ENCODE measurements at places on chromosomes 7 and 10.

DNA sequence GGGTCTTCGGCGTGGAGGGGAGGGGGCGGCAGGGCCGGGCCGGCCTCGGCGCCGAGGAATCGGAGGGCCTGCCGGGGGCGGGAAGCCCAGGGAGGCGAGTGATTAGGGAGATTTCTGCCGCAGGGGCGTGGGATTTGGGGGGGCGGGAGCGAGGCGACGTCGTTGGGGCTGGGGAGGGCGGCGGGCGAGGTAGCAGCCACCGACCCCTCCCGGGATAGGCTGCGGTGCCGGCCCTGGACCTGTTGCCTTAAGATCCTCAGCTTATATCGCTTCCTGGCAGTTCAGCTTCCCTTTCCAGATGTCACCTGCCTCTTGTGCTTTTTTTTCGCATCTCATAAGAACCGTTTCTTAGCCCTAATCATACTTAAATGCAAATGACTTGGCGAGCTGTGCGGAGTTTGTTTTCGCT, 655 bp downstream of the LMTK2 start:
- DNase-seq: peak; percentile 7

- peak; percentile 17 for DNase-seq
Measured at GRCh38 chr10:132248455-132249225, 59.1 kb downstream of the STK32C start.

DNA sequence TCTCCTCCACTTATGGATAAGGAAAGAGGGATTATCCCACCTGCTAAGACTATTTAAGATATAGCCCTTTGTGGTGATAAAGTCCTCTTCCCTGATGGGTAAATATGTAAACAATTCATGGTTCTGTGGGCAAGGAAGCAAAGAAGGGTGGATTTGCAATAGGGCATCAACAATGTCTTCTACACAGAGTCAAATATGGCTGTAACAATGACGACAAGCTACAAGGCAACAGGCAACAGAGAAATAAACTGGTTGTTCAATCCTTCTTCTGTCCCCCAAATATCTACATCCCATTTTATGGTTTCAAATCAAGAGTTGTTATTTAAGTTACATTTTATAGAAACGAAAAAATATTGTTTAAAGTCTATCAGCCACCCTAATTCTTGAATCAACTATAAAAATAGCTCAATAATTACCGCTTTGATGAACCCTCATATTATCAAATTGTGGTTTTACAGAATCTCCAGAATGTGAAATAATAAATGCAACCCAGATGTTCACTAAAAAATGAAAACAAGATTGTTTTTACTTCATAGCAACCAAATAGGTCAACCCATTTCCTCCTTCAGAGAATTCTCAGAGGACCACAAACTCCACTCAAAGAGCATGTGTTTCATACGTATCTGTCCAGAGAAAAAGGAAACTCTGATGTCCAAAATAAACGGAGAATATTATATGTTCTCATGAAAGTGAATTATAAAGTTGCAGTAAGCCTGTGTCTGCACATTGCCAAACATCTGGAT, 13.8 kb downstream of the CYTH3 start:
- no peak for DNase-seq

GRCh38 chr7:116384936-116385635, 114.5 kb upstream of the CAV2 start:
- DNase-seq: no peak

GRCh38 chr10:47336387-47337134, 11.6 kb upstream of the RBP3 start:
- no peak for DNase-seq

DNA sequence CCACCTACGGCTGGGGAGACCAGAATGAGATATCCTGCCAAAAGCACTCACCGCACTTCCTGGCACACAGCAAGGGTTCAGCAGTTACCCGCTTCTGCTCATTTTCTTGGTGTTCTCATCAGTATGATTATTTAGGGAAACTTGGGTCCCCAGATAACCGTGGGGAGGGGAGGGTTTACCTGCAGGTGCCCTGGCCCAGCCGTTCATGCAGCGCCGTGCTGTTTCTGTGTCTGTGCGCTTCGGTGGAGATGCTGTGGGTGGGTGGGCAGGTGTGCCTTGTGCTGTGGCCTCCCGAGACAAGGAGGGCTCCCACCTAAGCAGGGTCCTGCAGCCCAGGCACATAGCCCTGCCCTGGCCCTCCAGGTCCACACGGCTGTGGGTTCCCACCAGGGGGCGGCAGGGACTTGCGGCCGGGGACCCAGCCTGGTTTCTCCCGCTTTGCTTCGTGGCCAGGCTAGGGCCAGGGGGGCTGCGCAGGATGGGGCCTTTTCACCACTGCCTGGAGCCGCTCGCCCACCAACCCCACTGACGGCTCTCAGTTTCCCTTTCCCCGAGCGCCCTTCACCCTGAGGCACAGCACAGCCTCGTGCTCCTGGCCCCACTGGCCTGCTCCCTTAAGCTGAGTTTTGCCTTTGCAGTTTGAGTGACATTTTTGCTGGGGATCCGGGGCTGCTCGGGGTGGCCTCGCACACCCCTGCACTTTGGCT, 78.5 kb downstream of the LHPP start:
- DNase-seq: no peak

DNA sequence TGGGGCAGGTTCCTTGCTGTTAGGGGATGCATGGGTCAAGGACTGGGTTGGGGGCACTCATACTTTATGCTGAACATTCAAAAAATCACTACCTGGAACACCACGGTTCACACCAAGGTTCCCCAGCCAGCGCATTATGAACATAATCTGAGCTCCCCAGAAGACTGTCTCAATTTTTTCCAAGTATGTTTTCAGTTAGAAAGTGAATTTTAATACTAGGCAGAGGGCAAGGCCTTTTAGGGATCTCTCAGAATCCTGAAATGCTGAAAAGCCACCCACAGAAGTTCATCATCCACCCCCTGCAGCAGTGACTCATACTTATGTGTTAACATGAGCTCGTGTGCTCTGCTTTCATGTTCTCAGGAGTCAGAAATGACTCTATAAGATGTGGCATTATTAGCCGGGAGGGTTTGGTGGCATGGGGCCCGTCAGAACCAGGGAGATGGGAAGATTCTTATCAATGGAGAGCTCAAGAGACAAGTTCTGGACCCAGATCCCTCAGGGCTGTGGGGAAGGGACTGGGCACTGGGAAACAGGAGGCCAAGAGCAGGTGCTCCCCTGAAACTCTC, 185.2 kb upstream of the ITGB1 start:
- no peak for DNase-seq

DNA sequence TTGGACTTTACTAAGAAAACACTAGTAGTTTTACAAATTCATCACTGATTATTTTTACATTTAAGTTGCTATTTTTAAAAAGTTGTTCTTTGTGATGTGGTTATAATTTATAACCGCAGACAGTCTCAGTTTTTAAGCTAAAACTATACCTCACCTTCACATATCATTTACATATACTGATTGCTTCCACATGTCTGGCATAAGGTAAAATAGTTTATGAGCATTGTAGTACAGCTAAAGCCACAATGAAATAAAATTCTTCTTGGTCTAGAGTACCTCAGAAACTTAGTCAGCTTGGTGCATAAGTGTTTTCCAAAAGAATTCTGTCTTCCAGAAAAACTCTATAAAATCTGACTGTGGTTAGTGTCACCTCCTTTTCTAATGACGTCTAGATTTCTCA, 13.0 kb downstream of the SEMA3A start:
- no peak for DNase-seq

DNA sequence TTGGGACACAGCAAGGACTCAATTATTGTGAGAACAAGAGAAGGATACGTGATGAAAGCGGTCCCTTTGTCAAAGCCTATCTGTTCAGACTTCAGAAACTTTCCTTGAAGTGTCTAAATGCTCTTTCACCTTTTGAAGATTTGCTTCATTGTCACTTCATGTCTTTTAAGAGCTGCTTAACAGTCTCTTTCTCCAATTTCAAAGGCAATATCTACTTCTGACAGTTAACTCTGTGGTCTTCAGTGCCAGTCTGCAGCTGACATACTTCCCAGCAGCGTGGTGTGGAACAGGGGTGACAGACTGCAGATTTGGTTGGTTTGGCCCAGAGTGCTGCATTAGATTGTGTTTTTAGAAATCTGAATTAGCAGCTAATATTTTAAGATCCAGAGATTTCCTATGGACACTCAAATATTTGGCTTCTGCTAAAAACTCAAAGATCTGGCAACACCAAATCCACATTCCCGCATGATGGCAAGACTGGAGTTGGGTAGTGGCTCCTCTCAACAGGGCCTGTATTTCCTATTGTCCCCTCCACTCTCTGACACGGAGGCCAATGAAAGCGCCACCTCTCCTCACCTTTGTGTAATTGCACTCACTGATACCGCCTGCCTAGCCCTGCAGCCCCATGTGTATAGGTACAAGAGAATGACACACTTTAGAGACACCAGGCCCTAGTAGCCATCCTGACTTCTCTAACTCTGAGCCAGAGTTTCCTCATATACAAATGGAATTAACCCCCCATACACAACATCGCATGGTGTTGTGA, 11.5 kb downstream of the SCRN1 start:
- DNase-seq: no peak

- no peak for DNase-seq
Measured at GRCh38 chr7:94212160-94212559, 182.5 kb upstream of the COL1A2 start.

DNA sequence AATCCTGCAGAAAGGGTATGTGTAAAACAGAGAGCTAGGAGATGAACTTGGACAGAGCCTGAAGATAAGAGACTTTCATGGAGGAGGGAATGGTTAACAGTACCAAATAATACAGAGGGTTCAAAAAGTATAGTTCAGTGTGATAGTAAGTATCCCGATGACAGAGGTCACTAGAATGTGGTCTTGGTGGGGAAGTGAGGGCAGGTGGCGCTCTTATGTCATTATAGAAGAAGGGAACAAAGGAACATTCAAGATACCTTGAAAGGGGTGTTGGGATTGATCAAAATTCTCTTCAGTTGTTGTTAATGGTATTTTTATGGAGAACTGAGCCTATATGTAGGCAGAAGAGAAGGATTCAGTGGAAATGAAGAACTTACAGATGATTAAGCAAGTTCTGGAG, 312.5 kb downstream of the SUGCT start:
- no peak for DNase-seq

DNA sequence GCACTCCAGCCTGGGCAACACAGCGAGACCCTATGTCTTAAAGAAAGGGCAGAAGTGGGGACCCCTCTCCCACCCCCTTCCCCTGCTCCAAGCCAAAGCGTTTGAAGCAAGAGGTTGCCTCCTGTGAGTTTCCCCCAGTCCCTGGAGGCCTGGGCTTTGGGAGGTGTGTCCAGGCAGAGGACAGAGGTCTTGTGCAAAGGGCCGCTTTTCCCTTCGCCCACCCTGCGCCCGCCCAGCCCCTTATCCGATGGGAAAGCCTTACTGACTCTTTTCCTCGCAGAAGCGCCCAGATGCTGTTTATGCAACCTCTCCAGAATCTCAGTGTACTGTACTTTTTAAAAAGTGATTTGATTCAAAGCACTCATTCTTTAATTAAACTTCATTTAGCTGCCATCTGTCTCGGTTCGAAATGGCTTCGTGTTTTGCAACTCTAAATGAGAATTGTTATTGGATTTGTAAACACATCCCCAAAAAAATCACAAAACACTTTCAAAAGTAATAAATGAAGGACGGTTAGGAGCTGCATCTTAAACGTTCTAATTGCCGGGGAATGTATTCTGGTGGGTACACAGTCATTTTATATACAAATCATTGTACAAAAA, 50.5 kb upstream of the GTF2I start:
- no peak for DNase-seq

DNA sequence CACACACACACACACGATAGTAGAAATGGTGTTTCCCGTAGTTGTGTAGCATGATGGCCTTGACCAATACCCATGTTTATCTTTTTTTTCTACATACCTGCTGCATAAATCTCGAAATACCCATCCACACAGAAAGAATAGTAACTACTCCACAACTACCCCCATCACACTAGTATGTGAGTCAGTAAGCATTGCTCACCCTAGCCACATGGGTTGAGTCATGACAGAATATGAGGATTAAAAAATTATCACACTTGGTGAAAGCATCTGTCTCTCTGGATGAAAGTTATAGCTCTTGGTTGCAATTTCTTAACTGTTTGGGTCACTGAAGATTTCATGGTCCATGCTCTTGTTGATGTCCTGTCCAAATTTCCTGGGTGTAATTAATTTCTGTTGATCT, 103.4 kb upstream of the MDFIC start:
- DNase-seq: no peak

- no peak for DNase-seq
Measured at GRCh38 chr10:27625452-27626211, 120.0 kb downstream of the MKX start.

DNA sequence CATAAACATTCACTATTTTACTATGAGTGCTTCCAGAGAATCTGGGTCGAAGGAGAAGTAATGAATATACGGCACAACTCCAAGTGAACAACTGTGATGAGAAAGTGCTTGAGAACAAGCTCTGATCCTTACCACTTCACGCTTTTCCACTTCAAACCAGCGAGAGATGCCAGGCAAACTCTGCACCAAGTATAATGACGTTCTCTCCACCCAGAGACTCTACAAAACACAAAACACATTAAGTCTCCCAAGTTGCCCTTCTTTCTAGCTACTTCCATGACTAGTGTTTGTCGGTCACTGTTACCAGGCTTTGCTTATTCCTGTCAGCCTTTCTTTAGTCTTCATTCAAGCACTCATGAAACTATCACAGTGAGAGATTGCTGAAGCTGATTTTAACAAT, 193.1 kb upstream of the IMMP2L start:
- no peak for DNase-seq
